ENCODE measurements at places on chromosomes 12 and 14. TPM values are rescaled to one million over a fixed set of nuclear protein-coding genes. Genes with fewer than 3 reads are reported as not detected.
A peak's percentile ranks its signal among the peaks of the same experiment; 100 is the strongest.

GRCh38 chr14:100677554-100678468 lies 48.9 kb upstream of the DLK1 start:
- DNase-seq, result no peak

- no peak for DNase-seq
Measured at GRCh38 chr14:70193396-70193795, 4.6 kb upstream of the SLC8A3 start.

GRCh38 chr14:56351861-56352260 lies 227.7 kb upstream of the TMEM260 start:
- no peak for DNase-seq

DNA sequence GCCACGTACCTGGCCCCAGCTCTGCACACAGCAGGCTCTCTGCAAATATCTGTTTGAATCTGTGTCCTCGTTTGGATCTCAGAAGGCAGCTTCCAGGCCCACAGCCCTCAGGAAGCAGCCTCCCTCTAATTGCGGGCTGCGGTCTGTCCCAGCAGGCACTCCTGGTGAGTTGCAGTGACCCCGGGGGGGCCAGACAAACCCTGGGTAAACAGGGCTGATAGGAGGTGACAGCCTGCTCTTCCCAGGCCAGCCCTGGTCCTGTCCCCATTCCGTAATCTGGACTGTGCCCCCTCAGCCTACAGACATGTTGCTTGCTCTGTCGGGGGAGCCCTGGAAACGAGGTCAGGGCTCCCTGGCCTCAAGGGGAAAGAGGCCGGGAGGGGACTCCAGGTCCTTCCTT lies 2.0 kb downstream of the FOXN4 start:
- DNase-seq, result no peak

DNA sequence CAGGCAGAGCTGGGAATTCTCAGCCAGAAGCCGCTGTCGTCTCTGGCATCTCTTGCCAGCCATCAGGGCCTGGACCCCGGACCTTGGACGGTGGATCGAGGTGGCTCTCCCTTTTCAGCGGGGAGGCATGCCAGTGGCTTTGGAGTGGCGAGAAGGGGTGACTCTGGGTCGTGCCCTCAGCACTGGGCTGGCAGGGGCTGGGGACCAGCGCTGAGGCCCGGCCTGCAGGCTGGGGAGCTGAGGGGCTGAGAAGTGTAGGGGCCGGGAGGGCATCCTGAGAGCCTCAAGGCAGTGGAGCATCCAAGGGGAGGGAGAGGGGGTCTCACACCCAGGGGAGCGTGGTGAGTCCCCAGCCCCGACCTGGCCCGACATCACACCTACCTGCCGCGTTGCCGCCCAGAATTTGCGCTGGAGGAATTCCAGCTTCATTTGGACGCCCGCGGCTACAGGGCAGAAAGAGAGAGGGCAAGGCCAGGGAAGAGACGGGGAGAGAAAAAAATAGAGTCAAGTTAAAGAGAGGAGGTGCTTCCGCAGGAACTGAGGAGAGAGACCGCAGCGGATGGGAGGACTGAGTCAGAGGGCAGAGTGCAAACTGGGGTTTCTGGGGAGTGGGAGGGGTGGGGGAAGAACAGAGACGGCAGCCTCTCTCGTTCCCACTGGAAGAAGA lies 9.0 kb upstream of the LRTM2 start:
- DNase-seq, result peak; percentile 74

GRCh38 chr12:53235742-53236442 lies 3.9 kb upstream of the RARG start:
- peak; percentile 70 for DNase-seq

DNA sequence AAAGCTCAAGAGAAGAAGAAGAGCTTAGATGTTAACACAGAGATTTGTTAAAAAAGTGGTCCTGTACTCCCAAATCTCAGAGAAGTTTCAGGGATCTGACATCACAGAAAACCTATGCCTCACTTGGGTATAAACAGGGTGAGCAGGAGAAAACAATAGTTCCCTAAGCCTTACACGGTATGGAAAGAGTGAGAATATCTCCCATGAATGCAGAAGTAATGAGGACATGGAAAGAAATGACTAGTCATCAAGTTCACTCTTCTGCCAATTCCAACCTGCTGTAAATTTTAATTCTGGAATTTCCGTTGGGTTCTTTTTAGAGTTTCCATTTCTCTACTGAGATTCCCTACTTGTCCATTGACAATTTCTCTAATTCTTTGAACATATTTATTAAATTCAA lies 6.2 kb upstream of the PTGER2 start:
- DNase-seq, result no peak

GRCh38 chr12:130701402-130701744 lies 14.7 kb downstream of the RIMBP2 start:
- DNase-seq, result no peak

DNA sequence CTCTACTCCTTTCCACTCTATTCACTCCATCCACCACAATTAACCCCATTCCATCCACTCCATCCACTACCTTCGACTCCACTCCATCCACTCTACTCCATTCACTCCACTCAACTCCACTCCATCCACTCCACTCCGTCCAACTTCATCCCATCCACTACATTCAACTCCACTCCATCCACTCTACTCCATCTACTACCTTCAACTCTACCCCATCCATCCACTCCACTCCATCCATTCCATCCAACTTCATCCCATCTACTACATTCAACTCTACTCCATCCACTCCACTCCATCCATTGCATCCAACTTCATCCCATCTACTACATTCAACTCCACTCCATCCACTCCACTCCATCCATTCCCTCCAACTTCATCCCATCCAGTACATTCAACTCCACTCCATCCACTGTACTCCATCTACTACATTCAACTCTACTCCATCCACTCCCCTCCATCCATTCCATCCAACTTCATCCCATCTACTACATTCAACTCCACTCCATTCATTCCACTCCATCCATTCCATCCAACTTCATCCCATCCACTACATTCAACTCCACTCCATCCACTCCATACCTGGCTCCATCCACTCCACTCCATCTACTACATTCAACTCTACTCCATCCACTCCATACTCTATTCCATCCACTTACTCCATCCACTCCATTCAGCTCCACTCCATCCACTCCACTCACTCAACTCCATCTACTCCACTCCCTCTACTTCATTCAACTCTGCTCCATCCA lies 16.4 kb downstream of the HNF1A start:
- DNase-seq, result no peak

GRCh38 chr14:39467889-39468524 lies 35.8 kb upstream of the FBXO33 start:
- peak; percentile 75 for DNase-seq

DNA sequence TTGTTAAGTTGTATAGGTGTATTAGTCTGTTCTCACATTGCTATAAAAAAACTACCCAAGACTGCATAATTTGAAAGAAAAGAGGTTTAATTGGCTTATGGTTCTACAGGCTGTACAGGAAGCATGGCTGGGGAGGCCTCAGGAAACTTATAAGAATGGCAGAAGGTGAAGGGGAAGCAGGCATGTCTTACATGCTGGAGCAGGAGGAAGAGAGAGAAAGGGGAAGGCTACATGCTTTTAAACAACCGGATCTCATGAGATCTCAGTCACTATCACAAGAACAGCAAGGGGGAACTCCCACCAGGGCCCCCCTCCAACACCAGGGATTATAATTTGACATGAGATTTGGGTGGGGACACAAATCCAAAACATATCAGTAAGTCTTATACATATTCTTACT lies 60.5 kb upstream of the OR10AD1 start:
- peak; percentile 49 for DNase-seq

GRCh38 chr12:98870504-98870903 lies 225.4 kb downstream of the APAF1 start:
- peak; percentile 63 for DNase-seq

DNA sequence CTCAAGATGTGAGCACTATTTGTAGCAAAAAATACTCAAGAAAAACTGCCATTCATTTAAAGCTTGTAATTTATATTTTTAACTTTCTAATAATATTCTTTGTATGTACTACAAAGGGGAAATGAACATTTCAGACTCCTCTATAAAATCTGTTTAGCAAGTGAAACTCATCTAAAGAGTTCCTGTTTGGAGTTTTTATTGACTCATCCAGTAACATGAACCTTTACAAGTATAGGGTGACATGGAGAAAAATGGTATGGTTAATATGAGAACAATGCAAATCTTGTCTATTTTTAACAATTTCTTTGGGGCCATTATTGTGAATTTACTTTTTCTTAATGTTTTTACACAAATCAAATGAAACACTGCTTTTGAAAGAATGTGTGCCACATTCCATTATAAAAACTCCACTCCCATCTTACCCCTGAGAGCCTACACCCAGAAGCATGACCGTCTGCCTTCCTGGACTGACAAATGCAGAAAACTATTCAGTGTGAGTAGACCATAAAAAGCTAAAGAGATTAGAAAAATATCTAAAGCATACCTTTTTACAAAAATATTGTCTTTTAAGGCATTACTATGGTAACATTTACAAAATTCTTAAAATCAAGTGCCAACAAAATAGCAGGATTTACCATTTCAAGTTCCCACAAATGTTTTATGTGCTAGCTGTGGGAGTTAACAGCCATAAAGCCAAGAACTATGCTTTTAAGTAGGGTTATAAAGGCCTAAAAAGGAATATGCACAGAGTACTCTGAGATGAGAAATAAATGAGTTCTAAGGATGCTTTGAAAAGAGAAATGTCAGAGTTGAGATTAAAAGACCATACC lies 144.0 kb downstream of the ADAMTS20 start:
- no peak for DNase-seq

DNA sequence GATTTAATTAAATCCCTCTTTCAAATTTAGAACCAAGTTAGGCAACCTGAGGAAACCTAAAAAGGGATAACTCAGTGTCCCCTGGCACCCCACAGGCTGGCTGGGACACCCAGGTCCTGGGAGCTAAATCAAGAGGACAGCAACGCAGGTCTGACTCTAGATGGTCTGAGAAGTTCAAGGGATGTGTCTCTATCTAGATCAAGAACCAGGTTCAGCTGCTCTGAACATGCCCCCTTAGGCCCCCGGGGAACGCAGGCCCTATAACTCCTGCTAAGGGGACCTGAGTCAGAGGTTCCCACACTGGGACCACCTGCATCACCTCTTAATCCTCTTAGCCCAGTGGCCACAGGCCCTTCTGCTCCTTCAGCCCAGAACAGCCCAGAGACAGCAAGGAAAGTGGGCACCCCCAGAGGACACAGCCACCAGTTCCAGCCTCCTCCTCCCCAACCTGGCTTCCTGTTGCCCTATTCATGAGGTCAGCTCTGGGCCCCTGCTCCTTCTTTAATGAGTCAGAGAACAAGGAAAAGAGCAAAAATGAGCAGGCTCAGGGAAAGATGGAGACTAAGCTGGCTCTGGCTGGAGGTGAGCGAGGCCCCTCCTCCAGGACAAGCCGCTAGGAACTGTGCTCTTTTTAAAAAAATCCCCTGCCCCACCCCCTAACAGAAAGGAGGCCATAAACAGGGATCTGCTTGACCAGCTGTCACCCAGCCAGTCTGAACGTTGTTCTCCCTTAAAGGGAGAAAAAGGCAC lies 10.8 kb downstream of the PITPNM2 start:
- DNase-seq, result no peak

The AMN gene
- 0.35 TPM for total RNA-seq

The KNTC1 gene
- 128 TPM for total RNA-seq

The ABCB9 gene
- total RNA-seq, result 4.1 TPM

The SLC25A47 gene
- not detected for total RNA-seq

The ABCC9 gene
- total RNA-seq, result 0.02 TPM

The MYO1A gene
- total RNA-seq, result 1.7 TPM
